ENCODE measurements at places on chromosomes 3 and 15. TPM values are rescaled to one million over a fixed set of nuclear protein-coding genes. Genes with fewer than 3 reads are reported as not detected.
A peak's percentile ranks its signal among the peaks of the same experiment; 100 is the strongest.

DNA sequence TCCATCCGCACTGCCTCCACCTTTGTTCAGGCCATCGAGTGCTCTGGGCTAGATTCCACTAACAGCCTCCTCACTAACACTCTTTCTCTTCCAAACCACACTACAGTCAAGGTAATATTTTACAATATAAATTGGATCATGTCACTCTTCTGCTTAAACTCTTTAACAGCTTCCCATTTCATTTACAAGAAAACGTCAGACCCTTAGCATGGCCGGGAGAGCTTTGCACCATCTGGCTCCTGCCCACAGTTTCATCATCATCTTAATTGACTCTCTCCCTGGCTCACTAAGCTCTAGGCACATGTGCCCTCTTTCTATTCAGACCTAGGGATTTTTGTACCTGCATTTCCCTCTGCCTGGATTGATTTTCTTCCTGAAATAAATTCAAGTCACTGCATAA lies 354.7 kb downstream of the FGF12 start:
- no peak for DNase-seq

LHFPL4 gene
- not detected for total RNA-seq

DNA sequence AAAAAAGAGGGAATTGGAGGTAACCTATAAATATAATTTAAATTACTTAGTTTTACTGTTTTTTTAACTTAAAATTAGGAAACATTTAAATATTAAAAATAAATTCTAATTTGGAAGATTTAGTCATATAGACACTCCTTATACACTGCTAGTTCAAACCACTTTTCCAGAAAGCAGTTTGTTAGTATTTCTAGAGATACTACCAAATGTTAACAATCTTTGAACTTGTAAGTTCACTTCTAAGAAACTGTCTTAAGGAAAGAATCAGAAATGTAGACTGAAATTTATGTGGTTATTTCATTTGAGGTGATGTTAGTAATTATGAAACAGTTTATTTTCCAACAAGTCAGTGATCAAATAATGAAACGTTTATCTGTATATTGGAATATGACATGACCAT lies 22.7 kb downstream of the CTDSPL2 start:
- DNase-seq: no peak

- no peak for DNase-seq
Measured at GRCh38 chr15:49692514-49693090, 71.8 kb downstream of the DTWD1 start.

- DNase-seq: no peak
Measured at GRCh38 chr3:163587342-163587741, 1491.0 kb downstream of the SI start.

DNA sequence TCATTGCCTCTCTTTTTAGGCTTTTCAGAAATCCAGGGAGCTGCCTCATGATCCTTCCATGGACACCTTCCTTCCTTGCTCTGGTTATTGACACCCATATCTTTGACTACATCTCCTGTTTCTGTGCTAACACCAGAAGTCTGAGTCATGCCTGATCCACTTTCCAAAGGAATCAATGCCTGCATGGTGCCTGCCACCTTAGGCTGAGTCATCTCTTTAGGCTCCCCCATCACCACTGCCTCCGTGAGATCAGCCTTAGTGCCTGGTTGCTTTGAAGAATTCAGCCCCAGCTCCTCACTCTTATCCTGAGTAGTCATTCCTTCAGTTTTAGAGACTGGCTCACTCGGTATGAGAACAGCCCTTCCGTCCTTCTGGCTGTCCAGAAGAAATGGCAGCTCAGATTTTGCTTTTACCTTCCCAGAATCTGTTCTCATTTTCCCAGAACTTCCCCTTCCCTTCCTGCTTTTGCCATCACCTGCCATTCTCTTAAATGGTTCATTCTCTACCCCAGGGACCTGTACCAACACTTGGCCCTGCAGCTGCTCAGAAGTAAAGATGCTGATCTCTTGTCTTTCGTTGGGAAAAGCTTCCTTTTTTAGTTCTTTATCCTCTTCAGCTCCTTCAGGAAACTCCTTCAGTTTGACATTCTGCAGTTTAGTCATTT lies 105.3 kb downstream of the MAP4 start:
- DNase-seq: no peak

- peak; percentile 76 for DNase-seq
Measured at GRCh38 chr3:108838436-108838835, 15.8 kb downstream of the TRAT1 start.

SPESP1 gene
- total RNA-seq: 1.3 TPM

DNA sequence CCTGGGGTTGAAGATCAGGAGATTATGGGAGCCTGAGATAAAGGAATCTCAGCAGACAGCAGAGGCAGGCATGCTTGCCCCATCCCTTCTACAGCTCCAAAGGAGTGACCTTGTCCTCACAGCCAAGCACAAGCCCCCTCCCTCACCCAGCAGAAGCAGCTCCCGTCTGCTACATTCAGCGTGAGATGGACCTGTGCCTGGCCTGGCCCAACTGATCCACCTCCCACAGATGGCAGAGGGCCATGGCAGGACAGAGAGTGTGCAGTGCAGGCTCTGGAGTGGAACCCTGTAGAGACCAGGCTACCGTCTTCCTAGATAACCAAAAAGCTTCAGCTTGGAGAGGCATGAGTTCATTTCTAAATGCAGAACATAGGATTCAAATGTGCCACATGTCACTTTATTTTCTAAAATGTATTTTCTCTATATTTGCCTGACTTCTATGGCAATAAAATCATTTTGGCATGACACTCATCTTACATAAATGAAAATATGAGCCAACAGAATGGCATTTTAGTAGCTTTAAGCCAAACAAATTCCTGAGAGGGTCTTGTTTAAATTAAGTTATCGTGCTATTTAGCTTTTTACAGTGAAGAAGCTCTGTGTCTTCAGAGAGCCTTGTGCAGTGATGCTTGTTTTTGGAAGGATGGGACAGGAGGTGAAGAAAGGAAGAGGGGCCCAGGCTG lies 43.7 kb downstream of the SLC12A8 start:
- no peak for DNase-seq

GRCh38 chr3:126083511-126083912 lies 412 bp downstream of the SLC41A3 start:
- DNase-seq: peak; percentile 70

- DNase-seq: no peak
Measured at GRCh38 chr3:23484386-23484785, 281.3 kb downstream of the UBE2E2 start.

DNA sequence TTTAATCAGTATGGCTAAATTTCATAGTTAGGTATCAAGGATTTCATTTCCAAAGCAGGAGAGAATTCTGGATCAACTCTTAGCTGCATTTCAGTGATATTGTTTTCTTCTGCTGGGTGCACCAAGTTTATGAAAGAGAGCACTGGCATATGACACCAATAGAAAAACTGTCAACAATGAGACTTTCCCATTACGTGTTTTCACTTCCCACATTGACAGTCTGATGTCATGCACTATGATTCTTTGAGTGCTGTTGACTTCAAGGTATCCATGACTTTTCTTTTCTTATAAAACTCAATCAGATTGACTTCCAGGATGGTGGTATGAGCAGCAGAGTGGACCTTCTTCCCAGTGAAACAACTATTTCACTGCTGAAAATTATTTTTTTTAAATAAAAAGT lies 476.1 kb downstream of the EDEM1 start:
- no peak for DNase-seq

GATA2 gene
- 0.05 TPM for total RNA-seq

- no peak for DNase-seq
Measured at GRCh38 chr3:190562866-190563510, 49.1 kb downstream of the IL1RAP start.

DNA sequence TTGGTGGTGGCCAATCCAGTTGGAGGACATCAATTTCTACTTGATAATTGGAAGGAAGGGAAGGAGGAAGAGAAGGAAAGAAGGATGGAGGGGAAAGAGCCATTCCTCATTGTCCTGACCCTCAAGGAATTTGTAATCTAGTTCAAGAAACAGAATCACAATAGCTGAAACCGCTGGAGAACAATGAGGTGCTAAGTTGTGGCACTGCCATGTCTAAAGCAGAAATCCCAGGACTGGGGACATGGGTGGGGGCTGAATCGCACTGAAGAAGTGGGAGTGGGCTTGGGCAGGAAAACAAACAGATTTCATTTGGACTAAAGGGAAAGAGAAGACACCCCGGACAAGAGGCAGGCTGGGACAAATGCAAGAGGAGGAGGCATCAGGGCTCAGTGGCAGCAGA lies 183.6 kb downstream of the UACA start:
- no peak for DNase-seq

NEDD4 gene
- 23.3 TPM for total RNA-seq

DNA sequence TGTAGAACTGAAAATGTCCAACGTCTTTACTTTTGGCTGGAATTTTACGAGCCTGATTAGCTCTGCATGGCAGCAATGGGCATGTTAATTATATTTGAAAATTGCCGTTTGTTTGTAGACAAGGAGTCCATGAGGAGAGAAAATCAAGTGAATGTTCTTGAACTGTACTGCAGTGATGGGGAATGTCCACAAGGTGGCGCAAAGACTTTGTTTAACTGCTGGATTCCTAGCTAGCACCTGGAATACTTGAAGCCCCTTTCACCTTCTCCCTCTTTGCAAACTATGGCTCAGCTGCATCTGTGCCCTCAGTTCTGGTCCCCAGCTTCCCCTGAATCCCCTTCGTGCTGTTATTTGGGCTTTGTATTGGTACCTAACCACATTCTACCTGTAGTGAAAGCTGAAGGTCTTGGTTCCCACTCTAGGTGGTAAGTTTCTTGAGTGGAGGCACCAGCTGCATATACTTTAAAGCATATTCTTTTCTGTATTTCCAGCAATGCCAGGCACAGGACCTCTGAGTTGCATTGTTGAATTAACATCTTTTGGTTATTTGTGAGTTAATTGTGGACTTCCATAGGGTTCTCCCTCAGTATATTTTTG lies 25.3 kb downstream of the EXOG start:
- peak; percentile 75 for DNase-seq

CSPG5 gene
- total RNA-seq: 0.97 TPM

EFHB gene
- 0.79 TPM for total RNA-seq

DNA sequence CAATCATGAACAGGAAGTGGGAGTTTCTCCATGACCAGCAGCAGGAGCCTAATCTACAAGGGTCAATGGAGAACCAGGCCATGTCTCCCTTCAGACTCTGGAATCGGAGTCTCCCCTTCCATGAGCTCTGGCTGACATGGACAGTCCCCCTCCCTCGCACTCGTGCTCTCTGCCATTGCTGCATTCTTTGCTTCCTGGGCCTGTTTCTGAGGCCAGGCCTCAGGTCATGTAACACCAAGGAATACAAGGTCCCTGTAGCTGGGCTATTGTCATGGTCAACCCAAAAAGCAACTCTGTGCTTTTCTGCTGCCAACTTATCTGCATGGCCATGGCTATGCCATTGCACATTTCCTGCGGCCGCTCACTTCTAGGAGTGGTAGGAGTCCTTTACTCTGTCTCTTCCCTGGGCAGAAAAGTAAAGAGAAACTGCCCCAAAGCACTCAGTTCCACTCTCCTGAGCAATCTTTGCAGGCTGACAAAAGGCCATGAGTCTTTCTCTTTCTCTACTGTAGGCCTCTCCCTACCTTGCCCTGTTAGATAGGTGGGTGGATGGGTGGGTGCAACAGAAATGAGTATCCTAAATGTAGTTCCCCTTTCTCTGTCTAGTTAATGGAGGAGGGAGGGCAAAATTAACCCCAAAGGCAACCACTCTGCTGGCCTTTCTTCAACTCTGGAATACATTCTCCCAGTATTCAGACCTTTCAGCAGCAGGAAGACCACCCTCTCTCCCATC lies 40.8 kb upstream of the PROK2 start:
- no peak for DNase-seq

GRCh38 chr3:81463781-81464180 lies 297.7 kb downstream of the GBE1 start:
- DNase-seq: no peak

DNA sequence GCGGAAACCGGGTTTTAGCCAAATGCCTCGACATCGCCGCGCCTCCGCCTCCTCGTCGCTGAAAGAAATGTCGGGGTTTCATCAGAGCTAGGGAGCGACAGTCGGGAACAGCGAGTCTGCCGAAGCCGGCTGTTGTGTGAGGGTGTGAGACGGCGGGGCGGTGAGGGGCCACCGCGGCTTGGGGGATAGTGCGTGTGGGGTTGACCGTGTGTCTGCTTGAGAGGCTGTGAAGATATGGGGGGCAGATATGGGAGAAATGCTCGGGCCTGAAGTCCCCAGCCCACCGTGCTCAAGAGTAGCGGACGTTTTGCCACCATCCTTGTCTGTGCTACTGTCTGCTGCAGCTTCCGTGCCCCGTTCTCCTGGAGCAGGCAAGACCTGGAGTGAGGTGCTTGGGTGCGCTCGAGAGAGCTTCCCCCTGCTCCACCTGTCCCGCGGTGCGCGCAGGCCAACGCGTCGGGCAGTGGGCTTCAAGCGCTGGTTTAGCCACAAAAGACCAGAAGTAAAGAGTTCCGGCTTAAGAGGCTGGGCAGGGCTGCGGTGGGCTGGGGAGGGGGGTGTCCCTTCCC lies 716 bp upstream of the ISLR2 start:
- DNase-seq: no peak

SPATA12 gene
- total RNA-seq: not detected

SNX4 gene
- total RNA-seq: 36.3 TPM

EIF4A2 gene
- 390 TPM for total RNA-seq

DNA sequence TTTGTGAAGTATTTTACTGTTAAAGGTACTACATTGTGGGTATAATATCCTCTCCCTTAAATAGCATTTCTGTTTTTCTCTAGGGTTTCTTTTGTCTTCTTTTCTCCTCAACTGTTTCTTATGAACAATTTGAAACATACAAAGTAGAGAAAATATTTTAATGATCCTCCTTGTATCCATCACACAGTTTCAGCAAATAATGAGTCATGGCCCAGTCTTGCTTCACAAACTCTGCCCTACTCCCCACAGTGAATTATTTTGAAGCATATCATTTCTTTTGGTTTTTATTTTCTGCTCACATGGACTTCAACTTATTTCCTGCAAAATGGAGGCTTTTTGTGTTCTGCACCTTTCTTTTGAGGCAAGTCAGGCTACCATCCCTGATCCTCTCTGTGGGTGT lies 6.1 kb upstream of the SCAANT1 start:
- no peak for DNase-seq

GRCh38 chr3:152339881-152340505 lies 71.3 kb downstream of the MBNL1 start:
- DNase-seq: no peak

- no peak for DNase-seq
Measured at GRCh38 chr15:32700501-32701150, 17.2 kb upstream of the GREM1 start.

DNA sequence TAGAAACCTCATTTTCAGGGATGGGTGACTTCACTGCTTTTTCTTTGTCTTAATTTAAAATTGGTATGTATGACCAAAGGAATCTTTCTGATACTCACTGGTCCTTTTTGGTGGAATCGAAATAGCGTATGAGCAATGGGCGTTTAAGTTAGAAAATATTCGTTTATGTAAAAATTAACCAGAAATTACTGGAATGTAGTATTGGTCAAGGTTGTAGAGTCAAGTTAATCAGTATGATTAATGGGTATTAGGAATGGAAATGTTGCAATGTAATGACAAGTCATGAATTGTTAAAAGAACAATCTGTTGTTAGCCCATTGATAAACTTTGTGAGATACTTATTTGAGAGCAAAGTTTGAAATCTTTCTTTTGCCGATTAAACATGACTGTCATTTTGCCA lies 36.9 kb downstream of the AKAP13 start:
- no peak for DNase-seq

ABI3BP gene
- total RNA-seq: not detected

GRCh38 chr15:85534031-85534430 lies 153.6 kb downstream of the AKAP13 start:
- peak; percentile 14 for DNase-seq
